Immature natural killer cell (primary cell): ENCODE measurements at places on chromosomes 1 and 21. TPM values are rescaled to one million over a fixed set of nuclear protein-coding genes. Genes with fewer than 3 reads are reported as not detected.

EPS8L3 gene
- 0.09 TPM for polyA plus RNA-seq

LHX8 gene
- polyA plus RNA-seq = not detected

TCEANC2 gene
- polyA plus RNA-seq = 3.9 TPM

CELA2A gene
- polyA plus RNA-seq = not detected

DNA sequence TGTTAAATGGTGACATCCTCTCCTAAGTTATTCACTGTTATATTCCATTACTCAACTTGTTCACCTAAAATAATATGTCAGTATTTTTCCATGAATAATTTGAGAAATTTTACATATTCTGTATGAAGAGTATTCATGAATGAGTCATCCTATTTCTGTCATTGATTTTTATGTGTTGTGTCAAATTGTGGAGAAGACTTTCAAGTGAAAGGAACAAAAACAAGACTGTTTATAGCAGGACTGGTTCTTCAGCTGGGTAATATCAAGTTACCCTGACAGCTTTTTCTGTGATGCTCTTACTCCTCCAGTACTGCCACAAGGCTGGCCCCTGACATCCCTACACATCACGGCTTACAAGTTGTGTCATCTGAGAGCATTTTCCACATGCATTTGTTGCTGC is 847.7 kb downstream of the NCAM2 start:
- DNase-seq = no peak
- no peak overlapping the region for H3K4me3 ChIP-seq
- H3K27ac ChIP-seq = no peak overlapping the region

- DNase-seq = no peak
- H3K4me3 ChIP-seq = no peak overlapping the region
- peaks cover 5% of the 10 kb centered on the region for H3K36me3 ChIP-seq
- H3K27me3 ChIP-seq = peaks cover 11% of the 10 kb centered on the region
- H3K4me1 ChIP-seq = peaks cover 11% of the 10 kb centered on the region
- no peak overlapping the region for H3K27ac ChIP-seq
These were observed 26.2 kb downstream of the CAPN8 start for GRCh38 chr1:223639331-223639749.

GRCh38 chr1:227368009-227368408 is 49.7 kb upstream of the CDC42BPA start:
- peaks cover 2% of the 10 kb centered on the region for H3K27me3 ChIP-seq
- no peak overlapping the region for H3K4me3 ChIP-seq
- no peak overlapping the region for H3K27ac ChIP-seq
- no peaks in the 10 kb centered on the region for H3K36me3 ChIP-seq

DNA sequence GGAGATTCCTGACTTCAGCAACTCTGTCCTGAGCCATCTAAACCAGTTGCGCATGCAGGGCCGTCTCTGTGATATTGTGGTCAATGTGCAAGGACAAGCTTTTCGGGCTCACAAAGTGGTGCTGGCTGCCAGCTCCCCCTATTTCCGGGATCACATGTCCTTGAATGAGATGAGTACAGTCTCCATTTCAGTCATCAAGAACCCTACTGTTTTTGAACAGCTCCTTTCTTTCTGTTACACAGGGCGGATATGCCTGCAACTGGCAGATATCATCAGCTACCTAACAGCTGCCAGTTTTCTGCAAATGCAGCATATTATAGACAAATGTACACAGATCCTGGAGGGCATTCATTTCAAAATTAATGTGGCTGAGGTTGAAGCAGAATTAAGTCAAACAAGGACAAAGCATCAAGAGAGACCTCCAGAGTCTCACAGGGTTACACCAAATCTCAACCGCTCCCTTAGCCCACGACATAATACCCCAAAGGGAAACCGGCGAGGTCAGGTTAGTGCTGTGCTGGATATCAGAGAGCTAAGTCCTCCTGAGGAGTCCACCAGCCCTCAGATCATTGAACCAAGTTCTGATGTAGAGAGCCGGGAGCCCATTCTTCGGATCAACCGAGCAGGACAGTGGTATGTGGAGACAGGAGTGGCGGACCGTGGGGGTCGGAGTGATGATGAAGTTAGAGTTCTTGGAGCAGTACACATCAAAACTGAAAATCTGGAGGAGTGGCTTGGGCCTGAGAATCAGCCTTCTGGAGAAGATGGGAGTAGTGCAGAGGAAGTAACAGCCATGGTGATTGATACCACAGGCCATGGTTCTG is 2.3 kb downstream of the ZBTB37 start:
- peak; percentile 54 for DNase-seq
- H3K36me3 ChIP-seq = peaks cover 36% of the 10 kb centered on the region
- H3K27me3 ChIP-seq = peaks cover 17% of the 10 kb centered on the region
- peaks cover 69% of the 10 kb centered on the region for H3K4me1 ChIP-seq
- H3K4me3 ChIP-seq = peak overlapping the region; percentile 96
- peak overlapping the region; percentile 100 for H3K27ac ChIP-seq

GRCh38 chr1:218754477-218754876 is 409.3 kb downstream of the TGFB2 start:
- H3K4me3 ChIP-seq = no peak overlapping the region
- no peaks in the 10 kb centered on the region for H3K27me3 ChIP-seq
- no peak overlapping the region for H3K27ac ChIP-seq
- no peaks in the 10 kb centered on the region for H3K36me3 ChIP-seq
- H3K4me1 ChIP-seq = no peaks in the 10 kb centered on the region
